ENCODE measurements at places on chromosomes 7 and 10. TPM values are rescaled to one million over a fixed set of nuclear protein-coding genes. Genes with fewer than 3 reads are reported as not detected.

The SPDYE5 gene
- not detected for total RNA-seq

The ELMO1 gene
- total RNA-seq, result 0.16 TPM

The BBS9 gene
- 27.1 TPM for total RNA-seq

The EGFR gene
- total RNA-seq, result 31.7 TPM

The SPDYE11 gene
- total RNA-seq, result not detected

The NRP1 gene
- 306 TPM for total RNA-seq

The CLDN3 gene
- not detected for total RNA-seq

The AKR1C8 gene
- not detected for total RNA-seq

The CALML3 gene
- not detected for total RNA-seq

The FGL2 gene
- total RNA-seq, result 170 TPM

The DUSP5 gene
- total RNA-seq, result 6.5 TPM

The GTF2IRD2 gene
- 9.5 TPM for total RNA-seq

The NME8 gene
- not detected for total RNA-seq

The SEMA3C gene
- 126 TPM for total RNA-seq

The DKK1 gene
- 18.4 TPM for total RNA-seq

The ORC5 gene
- total RNA-seq, result 13.0 TPM

The DGKB gene
- total RNA-seq, result not detected

The PNLIPRP1 gene
- total RNA-seq, result not detected

The DNA2 gene
- total RNA-seq, result 4.9 TPM

The IQUB gene
- 0.69 TPM for total RNA-seq

The FEZF1 gene
- not detected for total RNA-seq

Measured in bronchial smooth muscle cell (primary cell).